ENCODE measurements at places on chromosomes 12 and 14. TPM values are rescaled to one million over a fixed set of nuclear protein-coding genes. Genes with fewer than 3 reads are reported as not detected.

DNA sequence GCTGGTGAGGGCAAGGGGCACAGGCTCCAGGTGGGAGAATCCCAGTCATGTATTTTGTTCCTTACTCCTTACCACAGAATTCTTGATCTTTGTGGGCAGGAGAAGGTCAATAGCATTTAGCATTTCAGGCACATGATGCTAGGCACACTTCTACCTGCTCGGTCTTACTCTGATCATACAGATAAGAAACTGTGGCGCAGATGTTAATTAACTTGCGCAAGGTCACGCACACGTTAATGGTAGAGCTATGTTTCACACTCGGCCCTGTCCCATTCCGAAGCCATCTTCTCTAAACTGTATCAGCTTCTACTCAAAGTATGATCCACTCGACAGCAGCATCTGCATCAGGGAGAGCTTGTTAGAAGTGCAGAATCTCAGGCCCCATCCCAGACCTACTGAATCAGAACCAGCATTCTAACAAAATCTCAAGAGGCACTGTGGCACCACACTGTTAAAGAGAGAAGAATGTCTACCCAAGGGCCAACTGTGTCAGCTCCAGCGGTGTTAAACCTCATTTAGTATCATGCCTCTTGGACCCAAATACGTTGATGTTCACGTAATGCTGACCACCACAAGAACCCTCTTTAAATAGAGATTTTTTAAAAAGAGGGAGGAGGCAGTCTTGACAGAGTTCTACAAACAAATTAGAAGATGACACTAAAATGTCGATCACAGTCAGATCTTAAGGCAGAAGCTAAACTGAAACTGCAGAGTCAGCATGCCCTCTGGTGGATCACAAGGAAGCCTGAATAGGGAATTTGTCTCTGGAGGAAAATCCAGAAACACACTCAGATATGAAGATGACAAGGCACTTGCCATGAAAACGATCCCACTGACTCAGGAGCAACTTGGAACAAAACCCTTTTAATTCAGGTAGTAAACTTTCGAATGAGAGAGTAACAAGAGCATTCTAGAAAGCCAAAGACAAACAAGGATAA lies 7.3 kb downstream of the STXBP6 start:
- peaks cover 14% of the 10 kb centered on the region for H3K27me3 ChIP-seq
- DNase-seq, result no peak
- H3K27ac ChIP-seq, result no peak overlapping the region

- H3K4me1 ChIP-seq, result peaks cover 3% of the 10 kb centered on the region
- H3K4me3 ChIP-seq, result no peak overlapping the region
- peaks cover 39% of the 10 kb centered on the region for H3K27me3 ChIP-seq
- H3K27ac ChIP-seq, result no peak overlapping the region
- H3K36me3 ChIP-seq, result no peaks in the 10 kb centered on the region
These were observed 1.3 kb upstream of the KCNH5 start for GRCh38 chr14:63046339-63047268.

DNA sequence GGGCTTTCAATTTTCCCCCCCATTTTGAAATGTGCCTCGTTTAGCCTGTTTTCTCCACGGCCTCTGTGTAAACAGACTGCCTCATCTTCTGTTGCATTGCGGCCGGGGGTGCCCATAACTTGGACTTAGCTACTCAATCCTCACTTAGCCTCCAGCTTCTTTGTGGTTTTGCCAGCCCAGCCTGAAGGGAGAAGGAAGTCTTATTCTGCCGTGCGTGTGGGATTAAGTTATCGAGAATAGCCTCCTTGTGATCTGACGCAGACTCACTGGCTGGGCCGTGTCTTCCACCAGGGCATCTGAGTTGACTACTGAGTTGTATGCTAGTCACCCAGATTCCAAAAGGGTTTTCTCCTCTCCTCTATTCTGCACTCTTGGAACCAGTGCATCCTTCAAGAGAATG lies 8.1 kb downstream of the PRKAB1 start:
- peaks cover 39% of the 10 kb centered on the region for H3K4me1 ChIP-seq
- H3K27me3 ChIP-seq, result no peaks in the 10 kb centered on the region
- H3K27ac ChIP-seq, result peak overlapping the region; percentile 5

- H3K27ac ChIP-seq, result no peak overlapping the region
- H3K4me3 ChIP-seq, result no peak overlapping the region
- no peak for DNase-seq
These were observed 46.6 kb downstream of the PDZRN4 start for GRCh38 chr12:41234692-41235091.

DNA sequence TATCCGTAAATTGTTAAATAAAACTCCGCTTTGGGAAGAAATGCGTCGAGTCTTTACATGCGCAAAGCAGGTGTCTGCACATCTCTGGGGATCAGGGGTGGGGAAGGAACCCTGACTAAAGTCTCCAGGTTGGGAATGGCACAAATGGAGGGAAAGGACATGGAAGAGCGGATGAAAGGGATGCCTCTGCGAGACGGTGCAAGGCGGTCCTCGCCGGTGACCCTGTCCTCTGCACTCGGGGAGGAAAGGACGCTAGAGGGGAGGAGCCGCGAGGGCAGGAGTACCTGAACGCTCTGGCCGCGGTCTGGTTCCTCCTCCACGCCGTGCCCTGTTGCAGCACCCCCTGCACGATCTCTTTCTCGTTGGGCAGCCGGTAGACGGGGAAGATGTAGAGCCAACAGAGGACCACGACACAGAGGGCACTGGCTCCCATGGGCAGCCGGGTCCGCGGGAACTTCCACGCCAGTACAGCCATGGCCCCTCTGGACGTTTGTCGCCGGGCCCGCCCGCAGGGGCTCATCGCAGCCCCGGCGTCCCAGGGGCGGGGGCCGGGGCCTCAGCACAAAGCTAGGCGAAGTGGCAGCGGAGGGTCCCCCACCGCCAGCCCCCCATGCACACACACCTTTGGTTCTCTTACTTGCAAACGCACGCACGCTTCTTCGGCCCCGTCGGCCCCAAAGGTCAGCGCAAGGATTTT lies 646 bp downstream of the ST8SIA1 start:
- H3K4me3 ChIP-seq, result peak overlapping the region; percentile 84
- H3K36me3 ChIP-seq, result no peaks in the 10 kb centered on the region
- peaks cover 16% of the 10 kb centered on the region for H3K4me1 ChIP-seq
- peak overlapping the region; percentile 65 for H3K27ac ChIP-seq
- H3K27me3 ChIP-seq, result peaks cover 41% of the 10 kb centered on the region

- peaks cover 20% of the 10 kb centered on the region for H3K36me3 ChIP-seq
- DNase-seq, result peak; percentile 50
- H3K4me1 ChIP-seq, result peaks cover 53% of the 10 kb centered on the region
- peak overlapping the region; percentile 79 for H3K27ac ChIP-seq
- peaks cover 3% of the 10 kb centered on the region for H3K27me3 ChIP-seq
These were observed 180.5 kb downstream of the CAND1 start for GRCh38 chr12:67449591-67450052.

- no peaks in the 10 kb centered on the region for H3K36me3 ChIP-seq
- H3K27me3 ChIP-seq, result peaks cover 2% of the 10 kb centered on the region
- DNase-seq, result no peak
- no peak overlapping the region for H3K27ac ChIP-seq
- no peak overlapping the region for H3K4me3 ChIP-seq
These were observed 5.1 kb upstream of the TMED10 start for GRCh38 chr14:75181293-75182062.

GRCh38 chr12:30296486-30296885 lies 399.2 kb downstream of the IPO8 start:
- H3K36me3 ChIP-seq, result no peaks in the 10 kb centered on the region
- H3K4me1 ChIP-seq, result no peaks in the 10 kb centered on the region
- H3K27me3 ChIP-seq, result no peaks in the 10 kb centered on the region
- DNase-seq, result no peak
- H3K4me3 ChIP-seq, result no peak overlapping the region

DNA sequence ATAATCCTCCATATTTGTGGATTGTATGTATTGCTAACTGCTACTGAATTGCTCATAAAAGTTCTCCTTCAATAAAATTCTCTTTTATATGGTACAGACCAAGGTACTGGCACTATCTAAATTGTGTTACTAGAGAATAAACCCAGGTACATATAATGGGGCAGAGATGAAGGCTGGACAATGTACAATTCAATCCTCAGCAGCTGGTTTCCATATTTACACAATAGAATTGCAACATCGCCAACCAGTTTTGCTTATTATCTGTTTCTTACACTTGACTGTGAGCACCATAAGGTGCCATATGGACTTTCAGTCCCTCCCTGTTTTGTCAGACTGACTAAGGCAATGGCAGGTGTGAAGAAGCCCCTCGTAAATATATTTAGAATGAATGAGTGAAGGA lies 18.1 kb downstream of the KITLG start:
- no peak overlapping the region for H3K27ac ChIP-seq
- DNase-seq, result no peak
- H3K36me3 ChIP-seq, result no peaks in the 10 kb centered on the region
- H3K27me3 ChIP-seq, result peaks cover 4% of the 10 kb centered on the region
- no peaks in the 10 kb centered on the region for H3K4me1 ChIP-seq

- H3K4me3 ChIP-seq, result no peak overlapping the region
- no peaks in the 10 kb centered on the region for H3K36me3 ChIP-seq
- peak overlapping the region; percentile 45 for H3K27ac ChIP-seq
- peaks cover 66% of the 10 kb centered on the region for H3K4me1 ChIP-seq
These were observed 2.4 kb upstream of the RARG start for GRCh38 chr12:53234271-53234914.

GRCh38 chr14:75636100-75636692 lies 24.5 kb downstream of the ERG28 start:
- no peak overlapping the region for H3K4me3 ChIP-seq
- H3K4me1 ChIP-seq, result no peaks in the 10 kb centered on the region
- no peak for DNase-seq
- H3K27me3 ChIP-seq, result no peaks in the 10 kb centered on the region

- H3K27me3 ChIP-seq, result no peaks in the 10 kb centered on the region
- DNase-seq, result no peak
- H3K27ac ChIP-seq, result no peak overlapping the region
- peaks cover 8% of the 10 kb centered on the region for H3K4me1 ChIP-seq
- H3K36me3 ChIP-seq, result no peaks in the 10 kb centered on the region
These were observed 3.4 kb upstream of the TMEM19 start for GRCh38 chr12:71682466-71682865.

DNA sequence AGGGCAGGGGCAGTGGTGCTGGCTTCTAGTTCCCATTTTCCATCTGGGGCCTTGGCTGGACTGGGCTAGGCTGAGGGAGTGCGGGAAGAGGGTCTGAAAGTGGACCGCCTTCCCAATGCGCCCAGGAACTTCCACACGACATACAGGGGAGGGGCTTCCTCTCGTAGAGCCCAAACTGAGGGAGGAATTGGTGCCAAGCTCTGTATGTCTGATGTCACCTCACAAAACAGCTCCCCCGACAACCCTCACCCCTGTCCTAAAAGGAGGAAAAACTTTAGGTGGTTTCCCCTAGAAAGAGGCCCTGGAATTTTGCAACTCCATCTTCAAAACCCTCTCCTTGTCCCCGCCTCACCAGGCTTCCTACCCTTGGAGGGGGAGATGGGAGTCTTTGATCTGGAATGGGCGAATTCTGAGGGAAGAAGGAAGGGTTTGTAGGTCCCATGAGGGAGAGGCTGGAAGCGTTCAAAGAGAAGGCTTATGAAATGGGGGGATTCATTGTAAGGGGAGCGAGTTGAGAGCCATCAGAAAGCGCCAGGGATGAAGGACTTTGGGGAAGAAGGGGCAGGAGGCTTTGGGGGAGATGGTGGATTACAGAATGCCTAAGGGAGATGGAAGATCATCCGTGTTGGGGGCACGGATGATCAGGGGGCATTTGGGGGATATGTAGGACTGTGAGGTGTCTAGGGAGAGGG lies 844 bp downstream of the GLTP start:
- peaks cover 35% of the 10 kb centered on the region for H3K4me1 ChIP-seq
- H3K27me3 ChIP-seq, result no peaks in the 10 kb centered on the region
- DNase-seq, result no peak
- peak overlapping the region; percentile 96 for H3K4me3 ChIP-seq
- H3K27ac ChIP-seq, result peak overlapping the region; percentile 87
- no peaks in the 10 kb centered on the region for H3K36me3 ChIP-seq

Gene KRT1
- not detected for total RNA-seq

Gene TMTC1
- total RNA-seq, result not detected

Gene OTOGL
- total RNA-seq, result not detected

Gene OVCH1
- total RNA-seq, result not detected

Gene FAM90A1
- 0.27 TPM for total RNA-seq

Gene TMTC3
- 4.7 TPM for total RNA-seq
